ENCODE measurements at places on chromosomes 7 and 10. TPM values are rescaled to one million over a fixed set of nuclear protein-coding genes. Genes with fewer than 3 reads are reported as not detected.

DNA sequence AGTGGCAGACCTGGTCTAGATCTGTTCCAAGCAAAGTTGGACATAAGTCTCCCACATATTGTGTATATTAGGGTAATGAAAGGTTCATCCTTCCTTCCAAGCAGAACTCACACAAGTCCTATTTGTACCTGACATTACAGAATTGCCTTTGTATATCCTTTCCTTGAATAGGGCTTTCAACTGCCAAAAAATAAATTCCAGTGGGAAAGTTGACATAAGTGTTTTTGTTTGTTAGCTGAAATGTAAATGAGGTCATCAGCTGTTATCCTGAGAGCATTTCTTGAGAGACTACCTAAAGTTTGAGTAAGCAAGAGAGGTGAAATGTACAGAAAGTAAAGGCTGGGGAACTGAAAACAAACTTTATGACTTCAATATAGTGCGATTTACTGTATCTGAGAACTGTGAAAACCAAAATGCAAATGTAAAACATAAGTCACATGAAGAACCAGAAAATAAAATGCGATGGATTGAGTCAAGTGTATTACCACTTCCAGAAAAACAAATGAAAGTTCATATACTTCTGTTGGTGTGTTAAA is 527.3 kb upstream of the SEMA3D start:
- H3K4me1 ChIP-seq = no peaks in the 10 kb centered on the region
- no peak overlapping the region for H3K27ac ChIP-seq

GRCh38 chr7:105512415-105512814 is 9.7 kb downstream of the PUS7 start:
- no peak overlapping the region for H3K27ac ChIP-seq
- no peak overlapping the region for H3K4me3 ChIP-seq
- no peaks in the 10 kb centered on the region for H3K27me3 ChIP-seq
- peaks cover 12% of the 10 kb centered on the region for H3K36me3 ChIP-seq
- DNase-seq = no peak
- H3K4me1 ChIP-seq = peaks cover 12% of the 10 kb centered on the region

- peaks cover 12% of the 10 kb centered on the region for H3K36me3 ChIP-seq
- H3K27ac ChIP-seq = no peak overlapping the region
- H3K4me1 ChIP-seq = peaks cover 24% of the 10 kb centered on the region
These were observed 56.3 kb upstream of the LBX1 start for GRCh38 chr10:101285519-101286070.

GRCh38 chr7:149427096-149427680 is 33.7 kb downstream of the ZNF777 start:
- peaks cover 3% of the 10 kb centered on the region for H3K27me3 ChIP-seq
- H3K4me1 ChIP-seq = no peaks in the 10 kb centered on the region
- no peak overlapping the region for H3K4me3 ChIP-seq
- no peak for DNase-seq
- peaks cover 18% of the 10 kb centered on the region for H3K36me3 ChIP-seq
- no peak overlapping the region for H3K27ac ChIP-seq

GRCh38 chr7:22231806-22232205 is 125.1 kb downstream of the RAPGEF5 start:
- no peak overlapping the region for H3K4me3 ChIP-seq
- no peak overlapping the region for H3K27ac ChIP-seq
- DNase-seq = no peak
- no peaks in the 10 kb centered on the region for H3K27me3 ChIP-seq

DNA sequence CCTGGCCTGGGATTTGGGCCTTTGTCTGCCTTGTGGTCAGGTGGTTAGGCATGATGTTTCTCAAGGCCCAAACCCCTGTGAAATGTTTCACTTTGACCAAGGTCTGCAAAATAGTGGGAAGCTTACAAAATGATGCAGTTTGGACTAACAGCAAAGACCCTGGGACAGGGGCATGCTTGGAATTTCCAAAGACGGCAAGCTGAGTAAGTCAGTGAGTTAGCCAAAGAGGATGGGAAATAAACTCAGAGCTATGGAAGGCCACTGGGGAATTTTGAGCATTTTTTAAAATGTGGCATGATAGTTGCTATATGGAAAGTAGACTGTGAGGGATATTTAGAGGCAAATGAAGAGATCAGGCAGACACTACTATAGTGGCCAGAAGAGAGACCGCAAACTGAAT is 31.6 kb upstream of the PPP1R3C start:
- no peaks in the 10 kb centered on the region for H3K36me3 ChIP-seq
- H3K4me3 ChIP-seq = no peak overlapping the region
- no peak overlapping the region for H3K27ac ChIP-seq
- DNase-seq = no peak
- H3K27me3 ChIP-seq = no peaks in the 10 kb centered on the region

- no peak overlapping the region for H3K4me3 ChIP-seq
These were observed 21.0 kb downstream of the RNLS start for GRCh38 chr10:88562152-88562551.

DNA sequence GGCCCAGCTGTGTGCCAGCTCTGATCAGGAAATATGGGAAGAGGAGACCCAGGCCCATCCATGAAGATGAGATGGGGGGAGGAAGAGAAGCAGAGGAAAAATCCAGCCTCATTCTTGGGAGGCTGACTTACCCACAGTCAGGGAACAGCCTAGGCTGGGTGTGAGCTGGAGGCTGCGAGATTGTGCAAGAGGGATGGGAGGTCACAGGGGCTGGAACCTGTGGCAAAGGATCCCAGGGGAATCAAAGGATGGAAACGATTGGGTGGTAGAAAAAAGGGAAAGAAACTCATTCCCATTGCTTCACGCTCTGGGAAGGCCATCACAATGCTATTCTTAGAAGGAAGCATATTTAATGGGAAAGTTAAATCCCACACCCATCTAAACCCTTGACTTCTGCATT is 26.7 kb upstream of the CRHR2 start:
- no peak overlapping the region for H3K4me3 ChIP-seq
- H3K4me1 ChIP-seq = no peaks in the 10 kb centered on the region
- peaks cover 3% of the 10 kb centered on the region for H3K27me3 ChIP-seq
- no peak overlapping the region for H3K27ac ChIP-seq

- H3K27ac ChIP-seq = no peak overlapping the region
- H3K27me3 ChIP-seq = no peaks in the 10 kb centered on the region
- DNase-seq = no peak
- H3K4me3 ChIP-seq = no peak overlapping the region
- no peaks in the 10 kb centered on the region for H3K4me1 ChIP-seq
- H3K36me3 ChIP-seq = peaks cover 20% of the 10 kb centered on the region
These were observed 52.5 kb downstream of the NCAPG2 start for GRCh38 chr7:158651968-158652565.

GRCh38 chr10:11560076-11560709 is 51.3 kb downstream of the USP6NL start:
- no peak for DNase-seq
- no peaks in the 10 kb centered on the region for H3K27me3 ChIP-seq
- H3K27ac ChIP-seq = no peak overlapping the region
- peaks cover 7% of the 10 kb centered on the region for H3K4me1 ChIP-seq
- H3K4me3 ChIP-seq = no peak overlapping the region
- H3K36me3 ChIP-seq = no peaks in the 10 kb centered on the region

- no peak overlapping the region for H3K4me3 ChIP-seq
- no peak overlapping the region for H3K27ac ChIP-seq
- H3K36me3 ChIP-seq = no peaks in the 10 kb centered on the region
- peaks cover 19% of the 10 kb centered on the region for H3K4me1 ChIP-seq
- no peak for DNase-seq
- H3K27me3 ChIP-seq = peaks cover 1% of the 10 kb centered on the region
These were observed 11.8 kb upstream of the DDIT4 start for GRCh38 chr10:72261784-72262404.

- H3K27ac ChIP-seq = peak overlapping the region; percentile 97
- H3K27me3 ChIP-seq = peaks cover 8% of the 10 kb centered on the region
- DNase-seq = peak; percentile 11
- peak overlapping the region; percentile 91 for H3K4me3 ChIP-seq
These were observed 760 bp downstream of the THNSL1 start for GRCh38 chr10:25017154-25017590.

DNA sequence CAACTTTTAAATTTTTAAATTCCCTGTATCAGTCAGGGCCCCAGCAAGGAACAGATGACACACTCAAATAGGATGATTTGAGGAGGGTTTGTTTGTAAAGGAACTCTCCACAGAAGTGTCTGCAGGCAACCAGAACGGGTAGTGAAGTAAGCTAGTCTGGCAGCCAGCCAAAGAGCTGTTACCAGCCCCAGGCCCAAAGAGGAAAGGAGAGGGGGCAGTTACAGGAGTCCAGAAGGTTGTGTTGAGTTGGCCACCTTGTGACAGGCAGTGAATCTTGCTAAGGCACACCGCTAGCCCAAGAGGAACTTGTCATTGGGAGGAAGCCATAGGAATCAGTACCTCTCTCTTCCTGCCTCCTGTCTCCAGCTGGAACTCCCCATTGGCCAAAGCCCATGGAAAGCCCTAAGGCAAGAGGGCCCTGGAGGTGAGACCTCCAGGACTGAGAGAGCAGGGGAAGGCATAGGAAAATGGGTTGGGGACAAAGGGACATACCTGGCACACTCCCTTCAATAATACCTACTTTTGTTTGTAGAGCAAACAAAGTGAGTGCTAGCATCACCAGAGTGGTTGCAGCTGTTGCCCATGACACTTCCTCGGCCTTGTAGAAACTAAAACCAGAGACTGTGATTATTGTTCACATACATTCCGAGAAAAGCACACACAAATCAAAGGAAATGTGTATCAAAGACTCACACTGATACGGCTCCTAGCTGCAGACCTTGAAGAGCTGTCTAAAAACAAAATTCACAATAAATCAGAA is 25.4 kb upstream of the GATAD1 start:
- H3K27me3 ChIP-seq = peaks cover 6% of the 10 kb centered on the region
- no peak overlapping the region for H3K4me3 ChIP-seq
- H3K4me1 ChIP-seq = peaks cover 18% of the 10 kb centered on the region
- no peak for DNase-seq
- H3K27ac ChIP-seq = no peak overlapping the region
- H3K36me3 ChIP-seq = no peaks in the 10 kb centered on the region

GRCh38 chr10:34622945-34623344 is 192.2 kb downstream of the PARD3 start:
- no peak overlapping the region for H3K4me3 ChIP-seq
- H3K27ac ChIP-seq = no peak overlapping the region
- no peaks in the 10 kb centered on the region for H3K36me3 ChIP-seq
- no peak for DNase-seq
- peaks cover 19% of the 10 kb centered on the region for H3K4me1 ChIP-seq
- peaks cover 1% of the 10 kb centered on the region for H3K27me3 ChIP-seq

DNA sequence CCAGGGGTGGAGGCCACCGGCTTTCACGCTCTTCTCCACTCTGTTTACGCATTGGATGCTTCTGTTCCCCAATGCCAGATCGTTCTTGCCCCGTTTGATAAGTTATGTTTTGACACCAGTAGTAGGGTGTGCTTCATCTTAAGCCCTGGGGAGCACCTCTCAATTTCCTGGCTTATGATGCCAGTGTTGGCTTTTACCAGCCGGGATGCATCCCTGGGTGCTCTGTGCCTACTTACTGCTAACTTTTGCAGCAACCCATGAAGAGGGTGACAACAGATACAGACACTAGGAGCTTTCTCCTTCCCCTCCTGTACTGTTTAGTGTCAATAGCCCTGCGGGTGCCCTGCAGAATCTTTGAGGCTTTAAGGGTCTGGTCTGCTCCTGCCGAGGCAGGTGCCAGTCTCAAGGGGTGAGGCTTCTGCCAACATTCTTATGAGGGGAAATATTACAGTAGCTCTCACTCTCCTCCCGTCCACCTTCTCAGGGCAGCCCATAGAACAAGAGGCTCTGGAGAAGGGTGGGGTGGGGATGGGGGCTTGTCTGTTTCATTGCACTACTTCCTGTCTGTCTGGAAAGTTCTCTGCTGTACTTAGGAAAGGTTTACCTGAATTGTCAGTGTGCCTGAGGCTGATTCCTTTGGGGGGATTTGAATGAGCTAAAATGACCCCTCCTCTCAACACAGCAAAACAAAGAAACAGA is 23.3 kb downstream of the ADCY1 start:
- no peak for DNase-seq
- H3K4me1 ChIP-seq = peaks cover 54% of the 10 kb centered on the region
- H3K4me3 ChIP-seq = no peak overlapping the region
- H3K27me3 ChIP-seq = peaks cover 9% of the 10 kb centered on the region
- H3K36me3 ChIP-seq = peaks cover 22% of the 10 kb centered on the region

DNA sequence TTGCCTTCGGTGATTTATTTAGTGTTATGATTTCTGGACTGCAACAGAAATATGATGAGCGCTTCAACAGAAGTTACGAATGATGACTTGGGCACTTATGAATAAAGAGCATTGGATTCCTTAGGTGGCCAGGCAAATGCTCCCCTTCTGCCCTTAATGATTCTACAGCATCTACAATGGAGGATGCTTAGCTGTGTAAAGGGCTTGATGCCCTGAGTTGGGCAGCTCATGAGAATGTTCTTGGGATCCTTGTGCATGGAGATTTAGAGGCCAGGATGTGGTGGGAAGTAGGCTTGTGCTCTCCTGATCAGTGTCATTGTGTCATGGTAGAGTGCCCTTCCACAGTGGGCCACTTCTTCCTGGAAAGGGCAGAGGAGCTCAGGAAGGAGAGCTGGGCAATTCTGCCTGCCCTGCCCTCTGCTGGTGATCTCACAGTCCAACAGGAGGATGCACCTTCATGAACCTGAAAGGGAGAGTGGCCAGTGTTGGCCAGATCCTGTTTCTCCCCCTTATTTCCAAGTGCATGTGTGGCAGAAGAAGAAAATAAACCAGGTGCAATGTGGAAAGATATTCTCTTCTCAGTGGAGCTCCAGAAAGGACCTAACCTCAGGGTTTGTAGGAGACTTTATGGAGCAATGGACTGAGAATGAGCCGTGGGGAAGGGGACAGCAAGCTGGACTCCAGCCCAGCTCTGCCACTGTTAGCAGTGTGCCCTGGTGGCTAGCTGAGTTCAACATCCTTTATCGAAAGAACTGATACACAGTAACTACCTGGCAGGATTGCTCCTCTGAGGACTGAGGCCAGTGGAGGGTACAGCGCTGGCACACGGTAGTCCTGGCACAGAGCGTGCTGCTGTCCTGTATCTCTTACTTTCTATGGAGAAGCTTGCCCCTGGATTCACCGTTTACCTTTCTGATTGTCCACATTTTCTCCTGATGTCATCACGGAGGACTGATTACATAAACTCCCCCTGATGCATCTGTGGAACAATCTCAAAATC is 182.9 kb downstream of the BMPER start:
- no peaks in the 10 kb centered on the region for H3K36me3 ChIP-seq
- H3K4me3 ChIP-seq = no peak overlapping the region
- H3K27me3 ChIP-seq = no peaks in the 10 kb centered on the region

LSM8 gene
- total RNA-seq = 39.7 TPM

CALHM1 gene
- not detected for total RNA-seq

HOXA2 gene
- total RNA-seq = 1.1 TPM

CPN1 gene
- total RNA-seq = not detected

FGL2 gene
- not detected for total RNA-seq

CHAT gene
- total RNA-seq = 0.23 TPM

CABCOCO1 gene
- 0.28 TPM for total RNA-seq

TBXAS1 gene
- 1.3 TPM for total RNA-seq

CALHM3 gene
- total RNA-seq = not detected

SLC26A5 gene
- total RNA-seq = 3.0 TPM

RADIL gene
- 2.4 TPM for total RNA-seq

LRRD1 gene
- total RNA-seq = 0.59 TPM

ADRA2A gene
- 1.5 TPM for total RNA-seq

GPR15LG gene
- not detected for total RNA-seq

CAV2 gene
- 35.5 TPM for total RNA-seq

SEMA3C gene
- 0.26 TPM for total RNA-seq

R3HCC1L gene
- 21.3 TPM for total RNA-seq

All from endothelial cell (in vitro differentiated cells).